ENCODE measurements at places on chromosomes 5 and 9.

DNA sequence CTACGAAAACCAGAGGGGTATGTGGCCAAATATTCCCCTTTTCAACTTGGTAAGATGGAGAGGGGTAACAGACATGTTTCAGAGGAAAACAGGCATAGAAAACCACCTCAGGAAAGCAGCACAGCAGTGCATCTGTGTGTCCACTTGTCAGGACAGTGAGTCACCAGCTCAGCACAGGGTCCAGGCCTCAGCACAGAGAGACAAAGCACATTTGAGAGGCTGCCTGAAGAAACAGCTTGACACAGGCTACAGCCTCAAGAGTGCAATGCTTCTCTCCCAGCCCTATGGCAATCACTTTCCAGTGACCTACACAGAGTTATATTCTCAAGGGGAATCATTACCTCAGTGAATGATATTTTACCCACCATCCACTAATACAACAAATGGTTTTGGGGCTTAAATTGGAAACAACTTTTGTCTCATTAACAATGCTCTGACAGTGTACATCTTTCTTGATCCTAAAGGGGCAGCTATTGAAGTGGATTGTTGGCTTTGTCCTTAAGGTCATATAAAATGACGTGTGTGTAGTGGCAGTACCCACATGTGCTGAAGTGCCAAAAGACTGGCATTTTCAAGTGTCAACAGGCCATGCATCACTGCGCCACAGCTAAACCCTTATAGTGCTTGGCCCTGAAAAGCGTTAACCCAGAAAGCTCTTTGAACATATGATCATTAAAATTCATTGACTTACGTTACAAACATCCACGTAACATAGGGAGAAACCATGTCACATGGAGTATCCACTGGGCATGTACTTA, 46.4 kb downstream of the ERMP1 start:
- peak; percentile 14 for DNase-seq

- DNase-seq = peak; percentile 80
Measured at GRCh38 chr5:143143973-143144372, 259.5 kb downstream of the NR3C1 start.

DNA sequence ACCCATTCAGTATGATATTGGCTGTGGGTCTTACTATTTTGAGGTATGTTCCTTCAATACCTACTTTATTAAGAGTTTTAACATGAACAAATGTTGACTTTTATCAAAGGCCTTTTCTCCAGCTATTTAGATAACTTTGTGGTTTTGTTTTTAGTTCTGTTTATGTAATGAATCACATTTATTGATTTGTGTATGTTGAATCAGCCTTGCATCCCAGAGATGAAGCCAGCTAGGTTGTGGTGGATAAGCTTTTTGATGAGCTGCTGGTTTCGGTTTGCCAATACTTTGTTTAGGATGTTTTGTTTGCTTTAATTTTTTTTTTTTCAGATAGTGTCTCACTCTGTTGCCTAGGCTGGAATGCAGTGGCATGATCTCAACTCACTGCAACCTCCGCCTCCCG, 609.0 kb upstream of the COX7C start:
- no peak for DNase-seq

- DNase-seq = no peak
Measured at GRCh38 chr5:10634050-10634449, 70.2 kb downstream of the ANKRD33B start.

GRCh38 chr5:132445930-132446329, 44.6 kb downstream of the IRF1 start:
- DNase-seq = no peak

GRCh38 chr5:174943785-174944184, 219.4 kb downstream of the MSX2 start:
- DNase-seq = no peak

- DNase-seq = peak; percentile 34
Measured at GRCh38 chr5:52710972-52711596, 76.6 kb upstream of the ITGA1 start.

DNA sequence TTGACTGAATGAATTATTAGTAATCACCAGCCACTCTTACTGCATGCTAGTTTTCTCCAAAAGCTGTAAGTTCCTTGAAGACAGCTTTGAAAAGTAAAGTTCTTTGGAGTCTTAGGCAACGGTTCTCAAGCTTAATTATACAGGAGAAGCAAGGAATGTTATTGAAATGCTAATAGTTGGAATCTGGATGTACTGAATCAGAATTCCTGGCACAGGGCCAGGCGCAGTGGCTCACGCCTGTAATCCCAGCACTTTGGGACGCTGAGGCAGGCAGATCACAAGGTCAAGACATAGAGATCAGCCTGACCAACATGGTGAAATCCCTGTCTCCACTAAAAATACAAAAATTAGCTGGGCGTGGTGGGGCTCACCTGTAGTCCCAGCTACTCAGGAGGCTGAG, 33.4 kb downstream of the GRIA1 start:
- DNase-seq = peak; percentile 70

GRCh38 chr5:151897896-151898295, 26.8 kb downstream of the GLRA1 start:
- DNase-seq = peak; percentile 29

DNA sequence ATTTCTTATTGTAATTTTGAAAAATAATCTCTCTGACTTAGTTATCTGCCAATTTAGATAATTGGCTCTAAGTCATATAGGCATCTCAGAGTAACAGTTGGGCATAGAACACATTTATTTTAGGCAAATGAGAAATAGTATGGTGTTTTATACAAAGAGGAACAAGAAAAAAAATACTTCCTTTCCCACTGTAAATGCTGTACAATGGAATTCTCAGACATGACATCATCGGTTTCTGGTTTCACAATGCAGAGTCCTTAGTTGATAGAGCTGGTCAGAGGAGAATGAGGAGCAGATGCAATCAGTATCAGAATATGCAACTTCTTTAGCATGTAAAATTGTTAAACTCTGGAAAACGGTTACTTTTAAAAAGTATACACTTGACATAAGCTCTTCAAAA, 49.4 kb downstream of the PLK2 start:
- DNase-seq = peak; percentile 82

DNA sequence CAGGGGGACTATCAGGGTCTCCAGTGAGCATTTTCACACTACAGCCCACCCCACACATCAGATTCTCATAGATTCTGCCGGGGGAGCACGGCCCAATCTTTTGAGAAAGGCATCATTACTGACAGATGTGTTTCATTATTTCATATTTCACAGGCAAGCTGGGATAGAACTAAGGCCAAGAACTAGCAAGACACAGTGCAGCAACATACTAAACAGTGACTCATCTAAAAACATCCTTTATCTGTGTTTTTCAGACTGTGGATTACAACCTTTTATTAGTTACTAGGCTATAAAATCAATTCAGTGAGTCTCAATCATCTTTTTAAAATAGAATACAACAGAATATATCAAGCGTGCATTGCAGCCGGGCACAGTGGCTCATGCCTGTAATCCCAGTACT, 59.8 kb downstream of the CPLANE1 start:
- DNase-seq = no peak

DNA sequence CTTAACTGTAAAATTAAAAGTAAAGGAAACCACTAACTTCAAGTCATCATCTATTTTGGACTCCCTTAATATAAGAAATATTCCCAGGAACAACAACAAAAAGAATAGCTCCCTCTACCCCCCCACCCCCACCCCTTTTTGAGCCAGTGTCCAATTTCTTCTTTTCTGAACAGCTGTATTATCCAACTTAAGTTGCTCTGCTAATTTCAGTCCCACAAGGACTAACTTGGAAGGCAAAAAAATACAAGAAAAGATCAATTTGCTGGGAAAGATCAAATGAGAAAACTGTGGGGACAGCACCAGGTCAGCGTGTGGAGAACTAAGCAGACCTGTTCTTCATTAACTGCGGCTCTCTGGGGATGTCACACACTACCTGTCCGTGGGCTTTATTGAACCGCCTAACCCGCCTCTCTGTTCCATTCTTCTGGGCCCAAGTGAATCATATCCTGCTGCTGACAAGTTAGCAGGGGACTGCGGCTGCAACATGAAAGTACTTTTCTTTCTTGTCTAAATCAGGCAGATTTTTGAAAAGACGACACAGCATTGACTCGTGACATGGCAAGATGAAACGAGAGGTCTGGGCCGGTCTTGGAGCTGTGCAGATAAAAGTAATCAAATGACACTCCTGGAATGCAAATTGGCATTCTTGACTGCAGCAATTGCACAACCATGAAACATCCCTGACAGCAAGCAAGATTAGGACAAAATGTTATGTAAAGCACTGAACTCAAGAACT, 2.7 kb downstream of the BNC2 start:
- peak; percentile 80 for DNase-seq

GRCh38 chr5:96279801-96280542, 153.1 kb downstream of the PCSK1 start:
- DNase-seq = peak; percentile 56

DNA sequence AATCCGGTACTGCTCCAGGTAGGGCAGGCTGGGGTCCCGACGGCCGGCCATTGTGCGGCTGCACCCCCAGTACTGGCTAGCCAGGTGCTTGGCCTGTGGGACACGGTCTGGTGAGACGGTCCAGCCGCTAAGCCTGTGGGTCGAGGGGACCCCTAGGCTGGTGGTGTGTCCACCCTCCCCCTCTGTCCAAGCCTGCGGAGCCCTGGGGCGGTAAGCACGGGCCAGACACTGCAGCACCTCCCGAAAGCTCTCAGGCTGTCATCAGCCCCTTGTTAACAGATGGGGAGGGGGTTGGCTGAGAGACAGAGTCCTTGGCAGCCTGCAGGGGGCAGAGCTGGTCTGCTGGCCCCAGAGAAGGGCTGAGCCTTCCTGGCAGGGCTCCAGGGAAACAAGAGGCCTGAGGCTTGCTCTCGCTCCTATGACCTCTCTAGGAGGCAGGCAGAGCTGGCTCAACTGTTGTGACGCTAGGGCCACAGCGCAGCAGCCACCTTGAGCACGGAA, 11.8 kb upstream of the MRNIP start:
- DNase-seq = peak; percentile 25

GRCh38 chr5:174101195-174101730, 55.8 kb downstream of the NSG2 start:
- no peak for DNase-seq

- no peak for DNase-seq
Measured at GRCh38 chr5:55149308-55149795, 10.6 kb upstream of the GPX8 start.

DNA sequence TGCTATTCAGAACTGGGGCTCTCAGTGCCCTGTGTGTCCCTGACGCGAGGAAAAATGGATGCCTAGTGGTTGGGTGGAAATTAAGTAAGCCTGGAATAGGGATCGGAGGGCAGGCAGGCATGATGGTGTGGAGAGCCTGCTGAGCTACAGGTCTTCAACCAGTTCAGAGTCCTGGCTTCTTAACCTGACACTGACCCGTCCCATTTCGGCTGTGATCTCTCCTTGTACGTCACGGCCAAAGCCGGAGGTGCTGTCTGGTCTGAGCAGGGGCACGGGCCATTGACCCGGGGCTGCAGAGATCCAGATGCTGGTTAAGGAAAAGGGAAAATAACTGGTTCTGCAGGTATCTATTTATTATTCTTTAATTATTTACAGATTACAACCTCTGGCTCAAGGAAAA, 27.9 kb downstream of the RHOBTB3 start:
- no peak for DNase-seq

DNA sequence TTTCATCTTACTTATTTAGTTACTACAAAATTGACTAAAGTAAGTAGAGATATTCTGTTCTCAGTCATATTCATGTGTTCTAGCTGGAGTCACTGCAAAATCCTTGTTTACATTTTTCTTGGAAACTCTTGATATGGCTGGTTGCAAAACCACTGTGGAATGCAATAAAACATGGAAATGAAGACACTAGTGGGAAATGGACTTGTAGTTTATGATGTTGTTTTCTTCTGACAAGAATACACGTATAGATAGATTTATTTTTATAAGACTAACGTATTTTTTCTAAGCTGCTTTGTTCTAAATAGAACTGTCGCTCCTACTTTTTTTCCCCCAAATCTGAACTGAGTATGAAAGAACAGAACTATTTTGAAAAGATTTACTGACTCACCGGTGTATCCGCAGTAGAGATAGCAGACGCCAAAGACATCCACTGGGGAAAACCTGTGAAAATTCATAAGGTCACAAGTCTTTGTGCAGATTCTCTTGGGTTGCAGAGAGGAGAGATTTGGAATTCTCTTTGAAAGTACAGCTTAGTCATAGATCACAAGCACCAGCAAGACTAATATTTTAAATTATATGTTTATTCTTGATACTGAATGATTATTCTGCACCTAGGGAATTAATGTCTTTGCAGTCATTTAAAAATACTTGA, 119.6 kb upstream of the TAF11L2 start:
- peak; percentile 58 for DNase-seq

- DNase-seq = no peak
Measured at GRCh38 chr9:20041697-20042081, 252.9 kb upstream of the SLC24A2 start.

- no peak for DNase-seq
Measured at GRCh38 chr5:112445626-112446350, 26.7 kb upstream of the EPB41L4A start.

GRCh38 chr5:66608501-66608900, 12.3 kb downstream of the MAST4 start:
- DNase-seq = no peak

DNA sequence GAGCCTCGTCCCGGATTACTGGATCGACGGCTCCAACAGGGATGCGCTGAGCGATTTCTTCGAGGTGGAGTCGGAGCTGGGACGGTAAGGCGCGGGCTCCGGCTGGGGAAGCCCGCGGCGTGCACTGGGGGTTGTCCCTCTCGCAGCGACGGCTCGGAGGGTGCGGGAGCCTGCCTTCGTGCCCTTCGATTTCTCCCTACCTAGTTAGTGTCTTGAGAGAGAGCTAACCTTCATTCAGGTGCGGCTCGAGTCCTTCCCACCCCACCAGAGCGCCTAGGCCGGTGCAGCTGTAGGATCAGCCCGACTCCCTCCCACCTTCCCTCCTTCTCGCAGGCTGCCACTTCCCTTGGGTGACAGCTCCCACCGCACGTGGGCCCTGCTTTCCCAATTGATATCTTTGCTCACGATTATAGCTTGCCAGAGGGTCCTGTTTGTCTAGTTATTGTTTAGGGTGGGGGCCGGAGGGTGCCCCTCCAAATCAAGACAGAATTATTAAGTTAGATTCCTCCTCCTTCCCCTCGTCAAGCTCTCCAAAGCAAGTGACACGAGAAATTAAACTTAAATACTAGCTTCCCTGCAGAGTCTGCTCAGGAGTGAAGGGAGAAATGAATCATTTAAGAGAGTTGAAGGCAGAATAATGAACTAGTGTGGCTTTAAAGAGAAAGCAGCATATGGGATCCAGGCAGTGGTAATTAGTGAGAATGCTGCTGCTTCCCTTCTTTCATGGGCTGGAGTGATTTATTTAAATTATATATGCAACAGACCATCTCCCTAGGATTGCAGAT, 569 bp downstream of the CAMK4 start:
- no peak for DNase-seq

GRCh38 chr5:39519079-39519478, 94.3 kb upstream of the DAB2 start:
- no peak for DNase-seq

GRCh38 chr5:119397518-119398380, 41.9 kb downstream of the TNFAIP8 start:
- DNase-seq = peak; percentile 74

All from LHCN-M2 (cell line).